ENCODE measurements at places on chromosomes 6 and 20. TPM values are rescaled to one million over a fixed set of nuclear protein-coding genes. Genes with fewer than 3 reads are reported as not detected.

The KIF13A gene
- total RNA-seq, result 38.4 TPM

The DLK2 gene
- 0.68 TPM for total RNA-seq

The RAET1L gene
- total RNA-seq, result not detected

The BTNL2 gene
- total RNA-seq, result not detected

The RCAN2 gene
- total RNA-seq, result 9.9 TPM

- no peak overlapping the region for H3K27ac ChIP-seq
- H3K4me1 ChIP-seq, result peaks cover 8% of the 10 kb centered on the region
- no peaks in the 10 kb centered on the region for H3K27me3 ChIP-seq
- H3K4me3 ChIP-seq, result no peak overlapping the region
- H3K36me3 ChIP-seq, result no peaks in the 10 kb centered on the region
- DNase-seq, result no peak
Measured at GRCh38 chr6:118719351-118720124, 68.1 kb upstream of the CEP85L start.

DNA sequence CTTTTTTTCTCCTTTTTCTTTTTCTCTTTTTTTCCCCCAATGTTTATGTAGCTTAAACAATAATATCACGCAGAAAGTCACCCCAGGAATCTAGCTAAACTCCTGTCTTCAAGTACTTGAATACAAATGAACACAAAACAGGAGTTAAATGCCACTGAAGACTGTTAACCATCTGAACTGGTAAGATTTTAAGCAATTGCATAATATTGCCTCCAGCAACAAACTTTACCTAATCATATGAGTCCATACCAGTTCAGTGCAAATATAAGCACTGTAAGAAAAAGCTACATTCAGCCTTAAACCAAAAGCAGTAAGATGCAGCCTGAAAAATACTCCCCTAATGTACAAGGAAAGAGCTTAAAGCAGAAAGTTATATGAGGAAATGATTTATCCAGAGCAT, 173.9 kb upstream of the TFAP2D start:
- DNase-seq, result no peak
- no peaks in the 10 kb centered on the region for H3K4me1 ChIP-seq
- no peaks in the 10 kb centered on the region for H3K27me3 ChIP-seq
- H3K27ac ChIP-seq, result no peak overlapping the region
- H3K4me3 ChIP-seq, result no peak overlapping the region
- H3K36me3 ChIP-seq, result no peaks in the 10 kb centered on the region

- peaks cover 5% of the 10 kb centered on the region for H3K36me3 ChIP-seq
- H3K4me1 ChIP-seq, result no peaks in the 10 kb centered on the region
- no peak overlapping the region for H3K27ac ChIP-seq
Measured at GRCh38 chr20:52078289-52078688, 113.3 kb downstream of the ZFP64 start.

DNA sequence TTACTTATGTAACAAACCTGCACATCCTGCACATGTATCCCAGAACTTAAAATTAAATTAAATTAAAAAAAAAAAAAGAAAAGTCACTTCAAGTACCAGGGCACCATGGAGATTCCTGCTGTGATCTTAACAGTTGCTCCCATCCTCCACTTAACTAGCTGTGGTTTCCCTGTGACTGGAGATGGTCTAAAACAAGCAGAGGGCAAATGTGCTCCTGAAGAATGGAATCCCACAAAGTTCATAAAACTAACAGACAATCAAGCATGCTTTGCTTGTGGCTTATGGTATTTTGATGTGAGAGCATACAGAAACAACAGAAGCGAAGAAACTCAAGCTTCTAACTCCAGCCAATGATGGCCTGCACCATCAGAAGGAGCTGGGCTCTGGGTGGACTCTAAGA, 153.6 kb upstream of the KCNK16 start:
- no peak for DNase-seq
- H3K4me3 ChIP-seq, result no peak overlapping the region
- no peaks in the 10 kb centered on the region for H3K4me1 ChIP-seq

GRCh38 chr6:45496085-45496433, 118.3 kb upstream of the SUPT3H start:
- H3K27ac ChIP-seq, result no peak overlapping the region
- no peak for DNase-seq
- no peaks in the 10 kb centered on the region for H3K27me3 ChIP-seq
- H3K36me3 ChIP-seq, result peaks cover 14% of the 10 kb centered on the region
- no peak overlapping the region for H3K4me3 ChIP-seq

DNA sequence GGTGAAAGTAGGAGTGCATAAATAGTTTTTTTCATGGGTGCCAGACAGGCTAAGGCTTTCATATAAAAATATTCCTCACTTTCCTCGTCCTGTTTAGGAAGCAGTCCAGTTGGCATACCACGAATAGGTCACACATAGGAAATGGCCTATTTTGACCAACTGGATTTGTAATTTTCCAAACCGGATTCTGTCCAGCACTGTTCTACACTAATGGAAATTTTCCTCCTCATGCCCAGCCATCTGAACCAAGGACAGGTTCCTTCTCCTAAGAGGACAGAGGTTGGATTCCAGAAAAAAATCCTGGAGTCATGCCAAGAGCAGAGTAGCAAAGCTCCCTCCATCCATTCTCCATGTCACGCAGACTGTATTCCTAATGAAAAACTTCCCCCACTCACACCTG, 43.1 kb downstream of the PANK2 start:
- H3K4me1 ChIP-seq, result no peaks in the 10 kb centered on the region
- H3K36me3 ChIP-seq, result peaks cover 6% of the 10 kb centered on the region
- H3K27me3 ChIP-seq, result no peaks in the 10 kb centered on the region
- no peak for DNase-seq
- H3K27ac ChIP-seq, result no peak overlapping the region
- H3K4me3 ChIP-seq, result no peak overlapping the region
